ENCODE measurements at places on chromosomes 4 and X.

DNA sequence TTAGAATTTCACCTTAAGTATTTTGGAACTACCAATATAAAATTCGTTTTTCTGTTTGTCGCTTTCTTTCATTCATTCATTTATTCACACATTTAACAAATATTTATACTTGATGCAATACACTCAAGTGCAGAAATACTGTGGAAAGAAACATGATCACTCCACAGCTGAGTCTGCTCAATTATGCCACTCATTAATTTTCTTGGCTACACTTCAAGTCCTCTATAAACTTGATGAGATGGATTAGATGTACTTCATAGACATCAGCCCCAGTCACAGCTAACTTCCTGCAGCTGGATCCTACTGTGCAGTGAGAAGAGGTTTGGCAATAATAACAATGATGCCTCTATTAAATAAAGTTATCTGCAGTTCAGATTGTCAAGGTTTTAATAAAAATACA lies 208.1 kb downstream of the PDGFC start:
- no peak for DNase-seq

DNA sequence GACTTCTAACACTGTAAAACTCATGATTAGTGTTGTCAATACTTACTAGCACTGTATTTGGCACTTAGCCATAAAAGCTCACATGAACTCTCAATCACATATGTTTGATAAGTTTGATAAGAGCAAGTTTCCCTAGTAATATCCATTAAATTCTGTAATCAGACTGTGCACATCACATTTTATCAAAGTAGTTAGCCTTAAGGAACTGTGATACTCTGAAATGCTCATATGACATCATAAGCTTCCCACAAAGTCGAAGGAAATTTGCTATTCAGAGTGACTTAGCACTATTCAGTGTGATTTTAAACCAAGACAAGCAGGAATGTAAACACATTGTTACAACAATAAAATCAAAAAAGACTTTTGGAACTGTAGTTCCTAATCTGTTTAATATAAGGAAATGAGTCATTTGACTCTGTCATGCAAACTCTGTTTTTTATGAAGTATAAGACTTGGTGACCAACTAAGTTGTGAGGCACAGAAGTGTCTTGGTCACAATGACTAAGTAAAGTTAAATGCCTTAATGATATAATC lies 6.7 kb downstream of the SLC7A11 start:
- DNase-seq = no peak

DNA sequence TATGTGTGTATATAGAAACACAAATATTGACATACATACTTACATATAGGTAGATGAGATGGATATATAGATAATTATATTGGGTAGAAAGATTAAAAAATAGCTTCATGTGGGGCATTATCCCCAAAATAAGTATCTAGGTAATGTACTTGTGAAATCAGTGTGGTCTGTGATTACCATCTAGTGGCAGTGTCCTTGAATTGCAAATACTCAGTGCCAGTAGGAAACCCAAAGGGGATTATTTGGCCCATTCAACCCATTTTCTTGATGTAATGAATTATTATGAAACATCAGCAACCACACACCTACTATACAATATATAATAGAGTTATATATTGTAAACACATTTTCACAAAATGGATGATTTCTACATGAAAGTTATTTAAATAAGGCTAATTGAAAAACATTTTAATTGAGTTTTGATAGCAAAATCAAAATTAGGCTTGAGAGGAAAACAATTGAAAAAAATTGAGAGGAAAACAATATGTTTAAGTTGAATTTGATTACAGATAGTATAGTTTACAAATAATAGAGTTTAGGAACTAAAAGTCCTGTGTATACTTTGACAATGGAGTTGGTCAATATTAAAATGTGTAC lies 389.4 kb downstream of the GALNTL6 start:
- DNase-seq = no peak

- DNase-seq = no peak
Observed at GRCh38 chr4:70946939-70947338, 44.8 kb downstream of the MOB1B start.

DNA sequence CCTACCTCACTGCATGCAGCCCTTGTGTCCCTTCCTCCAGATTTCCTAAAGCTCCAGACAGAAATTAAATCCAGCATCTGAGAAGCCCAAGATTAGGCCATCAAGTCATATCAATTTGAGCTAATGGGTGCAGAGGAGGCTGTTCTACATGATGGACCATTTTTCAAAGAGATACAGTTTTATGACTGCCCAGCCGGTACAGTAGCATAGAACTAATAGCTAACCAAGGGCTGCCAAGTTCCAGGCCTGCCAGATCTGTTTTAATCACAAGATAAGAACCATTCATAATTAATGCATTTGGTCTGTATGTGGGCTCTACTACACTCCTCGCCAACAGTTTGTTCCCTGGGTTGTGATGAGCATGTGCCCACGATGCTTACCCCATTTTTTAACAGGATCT lies 73.9 kb upstream of the PLAC1 start:
- no peak for DNase-seq

- no peak for DNase-seq
Observed at GRCh38 chrX:13854003-13854402, 37.1 kb upstream of the GPM6B start.

DNA sequence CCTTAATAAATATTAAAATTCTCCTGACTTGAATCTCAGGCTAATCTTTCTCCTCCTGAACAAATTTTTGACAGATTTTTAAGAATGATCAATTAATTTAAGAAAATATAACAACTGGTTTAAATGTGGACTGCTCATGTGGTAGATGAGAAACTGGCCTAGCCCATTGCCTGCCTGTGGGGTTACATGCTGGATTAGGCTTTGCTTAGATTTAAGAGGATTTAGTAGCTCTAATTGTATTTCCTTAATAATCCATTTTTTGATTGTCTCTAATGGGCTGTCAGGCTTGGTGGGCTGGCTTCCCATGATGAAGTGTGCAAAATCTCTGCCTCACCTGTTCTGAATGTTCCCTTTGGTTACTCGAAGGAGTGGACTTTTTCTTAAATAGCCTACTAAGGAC lies 27.8 kb upstream of the LIMCH1 start:
- no peak for DNase-seq

GRCh38 chr4:185205697-185206342 lies 2.0 kb upstream of the CFAP97 start:
- DNase-seq = no peak

DNA sequence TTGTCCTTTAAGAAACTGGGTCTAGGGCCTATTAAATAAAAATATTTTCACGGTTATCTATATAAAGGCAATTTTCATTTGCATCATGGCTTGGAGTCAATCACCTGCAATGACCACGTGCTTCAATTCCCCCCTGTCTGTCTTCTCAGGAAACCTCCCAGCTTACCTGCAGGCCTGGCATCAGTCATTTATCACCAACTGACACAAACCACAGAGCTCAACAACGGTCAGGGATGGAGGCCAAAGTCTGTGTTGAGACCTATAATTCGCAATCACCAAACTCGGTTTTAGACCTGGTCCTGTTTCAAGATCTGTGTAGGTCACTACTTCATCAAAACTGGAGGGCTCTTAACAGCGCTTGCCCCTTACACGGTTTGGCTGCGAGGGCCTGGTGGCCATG lies 1.9 kb downstream of the SLC9A7 start:
- no peak for DNase-seq

DNA sequence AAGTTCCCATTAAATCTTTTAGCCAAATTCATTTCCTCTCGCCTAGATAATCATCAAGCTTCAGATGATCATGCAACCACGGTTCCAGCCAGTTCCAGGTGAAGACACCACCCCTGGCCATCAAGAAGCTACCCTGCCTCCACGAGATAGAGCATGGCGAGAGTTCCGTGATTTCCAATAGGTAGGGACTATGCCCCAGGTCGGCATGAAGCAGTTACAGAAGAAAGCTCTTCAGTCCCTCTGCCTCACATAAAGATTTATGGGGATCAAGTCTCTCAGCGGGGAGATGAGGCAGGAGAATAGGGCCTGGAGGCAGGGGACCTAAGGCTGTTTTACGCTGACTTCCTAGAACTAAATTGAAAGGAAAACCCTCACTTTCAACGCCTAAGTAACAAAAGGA lies 183.9 kb downstream of the OR13H1 start:
- no peak for DNase-seq

GRCh38 chr4:85573270-85573669 lies 98.3 kb downstream of the ARHGAP24 start:
- no peak for DNase-seq

DNA sequence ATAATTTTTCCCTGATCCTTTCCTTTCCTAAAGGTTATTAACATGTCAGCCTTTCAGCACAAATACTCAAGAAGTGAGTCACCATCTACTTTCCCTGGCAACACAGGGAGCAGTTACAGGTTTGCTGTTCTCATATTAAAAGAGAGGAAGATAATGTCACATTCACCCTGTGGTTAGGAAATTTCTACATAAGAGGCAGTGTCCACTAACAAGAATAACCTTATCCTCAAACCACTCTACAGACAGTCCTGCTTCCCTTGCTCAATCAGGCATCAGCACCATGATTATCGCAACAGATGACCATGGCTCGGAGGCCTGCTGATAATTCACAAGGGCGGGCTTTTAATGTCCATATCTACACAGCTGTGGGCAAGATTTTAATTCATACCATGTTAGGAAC lies 30.9 kb downstream of the RNF150 start:
- no peak for DNase-seq

GRCh38 chr4:18479825-18480224 lies 458.3 kb upstream of the LCORL start:
- DNase-seq = no peak

DNA sequence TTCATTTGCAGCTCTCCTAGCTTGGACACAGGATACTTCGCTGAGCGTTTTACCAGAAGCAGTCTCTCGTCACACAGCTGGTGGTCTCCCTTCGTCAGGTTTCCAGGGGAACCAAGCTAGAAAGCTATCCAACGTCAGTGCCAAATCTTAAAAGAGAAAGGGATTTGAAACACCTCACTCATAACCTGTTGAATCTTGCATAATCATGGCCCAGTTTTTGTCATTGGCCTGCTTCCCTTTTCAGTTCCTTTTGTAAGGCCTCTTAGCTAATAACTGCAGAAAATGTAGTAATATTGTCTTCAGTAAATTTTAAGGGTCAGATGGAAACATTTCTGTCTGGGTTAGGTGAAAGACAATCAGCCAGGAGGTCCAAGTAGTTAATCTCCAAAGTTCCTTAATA lies 22.0 kb downstream of the RAB39B start:
- DNase-seq = no peak

- DNase-seq = no peak
Observed at GRCh38 chr4:113684534-113685091, 76.9 kb downstream of the CAMK2D start.

- no peak for DNase-seq
Observed at GRCh38 chr4:40957281-40957680, 207.5 kb downstream of the NSUN7 start.

GRCh38 chr4:185879666-185880312 lies 67.8 kb upstream of the SORBS2 start:
- no peak for DNase-seq

DNA sequence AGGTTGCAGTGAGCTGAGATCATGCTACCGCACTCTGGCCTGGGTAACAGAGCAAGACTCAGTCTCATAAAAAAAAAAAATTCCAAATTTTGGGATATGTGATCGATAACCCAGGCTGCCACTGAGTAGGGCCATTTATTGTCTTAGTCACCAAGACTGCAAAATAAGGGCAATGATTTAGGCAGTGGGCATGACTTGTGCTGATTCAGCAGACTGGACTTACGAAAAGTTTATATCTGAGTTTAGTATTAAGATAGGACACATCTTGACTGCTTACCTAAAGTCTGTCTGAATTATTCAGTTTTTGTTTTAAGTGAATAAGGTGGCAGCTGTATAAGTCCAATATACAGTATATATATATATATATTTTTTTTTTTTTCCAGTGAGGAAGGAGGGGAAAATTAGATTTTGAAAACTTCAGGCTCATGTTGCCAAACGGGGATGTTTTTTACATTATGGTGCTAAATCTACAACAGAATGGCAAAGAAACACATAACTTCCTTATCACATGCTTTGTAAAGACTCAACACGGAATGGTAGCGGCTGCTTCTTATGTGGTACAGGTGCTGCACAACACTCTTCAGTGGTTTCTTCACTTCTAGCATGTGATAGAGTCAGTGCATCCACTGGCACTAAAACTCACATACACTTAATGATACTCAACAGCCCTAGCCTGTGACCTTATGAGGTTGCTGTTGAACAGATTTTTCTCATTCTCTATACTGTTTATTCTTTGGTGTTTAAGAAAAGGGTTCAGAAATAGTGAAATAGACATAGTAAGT lies 6.5 kb downstream of the TEX13D start:
- DNase-seq = no peak

GRCh38 chr4:169885893-169886292 lies 128.1 kb upstream of the HPF1 start:
- DNase-seq = no peak

GRCh38 chrX:68421636-68422035 lies 11.7 kb downstream of the OPHN1 start:
- DNase-seq = no peak

GRCh38 chr4:22802876-22803275 lies 110.1 kb downstream of the GBA3 start:
- DNase-seq = no peak

DNA sequence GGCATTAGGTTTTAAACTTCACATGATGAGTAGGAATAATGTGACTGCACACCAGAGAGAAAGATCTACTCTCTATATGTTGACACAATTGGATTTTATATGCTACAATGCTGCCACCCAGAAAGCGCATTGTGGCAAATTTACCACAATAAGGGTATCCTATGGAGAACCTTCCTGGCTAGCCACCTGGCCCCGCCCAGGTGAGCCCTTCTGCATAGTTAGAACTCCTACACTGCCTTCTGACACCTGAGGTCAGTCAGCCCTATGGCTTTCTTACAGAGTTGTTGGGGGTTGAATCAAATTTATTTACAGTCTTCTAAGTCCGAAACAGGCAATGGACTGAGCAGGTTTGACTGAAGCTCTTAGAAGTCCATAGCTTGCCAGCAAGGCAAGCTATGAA lies 153.8 kb upstream of the S100G start:
- no peak for DNase-seq

GRCh38 chr4:86096373-86096772 lies 263.5 kb downstream of the MAPK10 start:
- DNase-seq = no peak

GRCh38 chr4:181989071-181989470 lies 254.1 kb upstream of the TENM3 start:
- no peak for DNase-seq

- DNase-seq = peak; percentile 62
Observed at GRCh38 chr4:40280586-40280985, 54.5 kb upstream of the CHRNA9 start.

- DNase-seq = no peak
Observed at GRCh38 chr4:9800848-9801247, 19.4 kb downstream of the DRD5 start.

GRCh38 chr4:110970642-110971041 lies 347.8 kb upstream of the PITX2 start:
- DNase-seq = no peak

DNA sequence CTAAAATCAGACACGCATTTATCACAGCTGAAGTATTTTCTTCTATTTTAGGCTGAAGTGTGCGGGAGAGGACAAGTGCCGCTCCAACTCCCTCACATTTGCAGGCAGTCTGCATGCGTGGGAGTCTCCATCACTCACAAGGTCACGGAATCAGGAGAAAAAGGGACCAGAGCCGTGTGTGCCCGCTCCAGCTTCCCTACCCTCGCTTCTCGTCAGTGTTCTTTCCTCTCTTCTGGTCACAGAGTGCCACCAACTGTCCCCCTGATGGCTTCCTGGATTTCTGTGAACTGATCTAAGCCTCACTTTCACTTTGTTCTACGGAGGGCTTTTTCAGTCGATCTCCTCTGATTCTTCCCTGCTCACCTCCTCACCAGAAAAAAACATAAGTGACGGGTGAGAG lies 407.4 kb upstream of the AADAT start:
- no peak for DNase-seq

GRCh38 chrX:9341291-9342201 lies 123.3 kb upstream of the TBL1X start:
- DNase-seq = peak; percentile 41

Data from activated CD8-positive, alpha-beta memory T cell treated with anti-CD3 and anti-CD28 coated beads, Interleukin-2, amount 50 U/mL, for 4 hours (primary cell).